ENCODE measurements at places on chromosomes 2 and 18.

DNA sequence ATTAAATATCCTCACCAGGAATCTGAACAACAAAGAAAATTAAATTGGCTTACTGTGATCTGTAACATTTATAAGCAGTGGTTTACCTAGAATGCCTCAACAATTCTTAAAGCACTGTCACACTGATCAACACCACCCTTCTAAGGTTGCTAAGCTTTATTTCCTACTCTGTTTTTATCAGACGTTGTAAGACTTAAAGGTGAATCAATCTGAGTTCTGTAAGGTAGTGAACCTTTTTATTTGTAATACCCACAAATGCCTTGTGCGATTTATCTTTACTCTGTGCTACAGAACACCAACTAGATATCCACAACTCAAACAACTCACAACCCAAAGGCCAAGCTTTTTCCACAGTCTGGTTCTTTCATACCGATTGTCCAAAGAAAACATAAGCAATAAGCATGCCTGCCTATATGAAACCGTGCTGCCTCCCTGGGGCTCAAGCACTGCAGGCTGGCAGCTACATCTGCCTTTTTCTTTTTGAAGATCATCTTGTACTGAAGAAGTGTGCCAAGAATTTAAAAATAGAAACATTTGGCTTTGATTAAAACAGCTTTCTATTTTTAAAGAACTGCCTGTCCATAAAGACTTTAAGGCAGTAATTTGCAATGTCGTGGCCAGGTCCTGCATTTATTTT is 490.7 kb downstream of the NUP35 start:
- DNase-seq = no peak

DNA sequence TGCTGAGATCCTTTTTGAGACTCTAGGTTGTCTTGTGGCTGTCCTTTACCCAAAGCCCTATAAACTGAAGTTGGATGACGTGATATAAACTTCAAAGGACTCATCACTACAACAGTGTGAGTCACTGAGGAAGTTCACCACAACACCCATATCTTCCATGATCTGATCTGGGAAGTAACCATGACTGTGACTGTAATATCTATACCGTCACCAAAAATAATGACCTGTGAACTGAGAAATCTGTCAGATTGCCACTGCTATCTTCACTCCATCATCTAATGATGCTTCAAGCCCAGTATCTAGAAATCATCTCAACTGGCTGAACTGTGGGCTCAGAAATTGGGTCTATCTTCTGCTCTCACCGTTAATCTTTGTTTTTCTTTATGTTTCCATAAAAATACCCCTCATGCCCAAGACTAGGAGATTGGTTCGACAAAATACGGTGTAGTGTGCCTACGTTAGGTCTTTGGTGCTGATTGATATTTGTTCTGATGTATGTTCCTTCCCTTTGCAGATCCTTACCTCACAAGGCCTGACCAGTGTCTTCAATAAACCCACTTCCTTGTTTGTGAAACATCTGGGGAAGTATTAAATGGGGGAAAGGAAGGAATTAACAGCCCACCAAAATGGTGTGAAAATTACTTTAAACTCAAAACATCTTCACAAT is 78.2 kb downstream of the MYL12B start:
- DNase-seq = no peak

- no peak for DNase-seq
Observed at GRCh38 chr2:101124643-101125366, 26.4 kb downstream of the TBC1D8 start.

DNA sequence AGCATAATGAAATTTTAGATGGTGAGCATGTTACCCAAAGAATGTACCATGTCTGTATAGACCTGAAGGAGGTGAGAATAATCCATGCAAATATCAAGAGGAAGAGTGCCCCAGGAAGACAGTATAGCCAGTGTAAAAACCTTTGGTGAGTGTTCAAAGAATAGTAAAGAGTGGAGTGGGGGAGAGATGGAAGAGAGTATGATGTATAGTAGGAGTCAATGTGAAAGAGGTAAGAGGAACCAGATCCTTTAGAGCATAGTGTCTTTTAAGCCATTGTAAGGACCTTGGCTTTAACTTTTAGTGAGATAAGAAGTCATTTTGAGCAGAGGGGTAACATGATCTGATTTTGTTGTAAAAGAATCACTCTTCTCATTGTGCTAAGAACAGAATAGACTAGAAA is 1052.3 kb upstream of the ZEB2 start:
- DNase-seq = no peak

DNA sequence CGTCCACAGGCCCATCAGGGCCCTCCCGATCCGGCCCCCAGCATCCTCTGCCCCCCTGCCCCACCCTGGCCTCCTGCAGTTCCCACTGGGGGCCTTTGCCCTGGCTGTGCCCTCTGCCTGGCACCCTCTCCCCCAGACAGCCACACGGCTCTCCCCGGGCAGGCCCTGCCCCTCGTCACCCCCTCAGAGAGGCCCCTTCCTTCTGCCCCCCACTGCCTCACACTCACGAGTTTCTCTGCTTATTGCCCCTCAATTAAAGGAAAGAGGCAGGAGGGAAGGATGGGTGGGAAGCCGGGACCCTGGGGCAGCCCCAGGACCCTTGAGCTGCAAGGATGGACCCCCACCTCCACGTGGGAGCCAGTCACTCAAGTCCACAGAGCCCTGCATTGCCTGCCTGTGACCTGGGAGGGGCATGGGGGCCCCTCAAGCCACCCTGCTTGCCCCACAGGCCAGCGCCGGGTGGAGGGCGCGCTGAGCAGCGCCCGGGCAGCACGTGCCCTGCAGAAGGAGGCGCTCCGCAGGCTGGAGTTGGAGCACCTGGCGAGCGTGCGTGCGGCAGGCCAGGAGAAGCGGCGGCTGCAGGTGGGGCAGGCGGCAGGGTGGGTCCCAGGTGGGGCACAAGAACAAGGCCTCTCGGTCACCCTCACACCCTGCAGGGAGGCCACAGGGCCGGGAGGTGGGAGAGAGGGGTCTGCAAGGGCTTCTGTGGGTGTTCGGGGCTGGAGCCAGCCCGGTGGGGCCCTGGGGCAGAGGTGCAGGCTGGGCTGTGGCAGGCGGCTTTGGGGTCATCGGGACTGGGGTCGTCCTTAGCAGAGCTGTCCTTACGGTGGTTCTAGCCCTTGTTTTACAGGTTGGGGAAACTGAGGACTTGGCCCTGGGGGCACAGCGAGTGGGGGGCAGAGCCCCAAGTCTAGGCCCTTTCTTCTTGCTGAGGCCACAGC is 30.5 kb upstream of the SNED1 start:
- DNase-seq = no peak

DNA sequence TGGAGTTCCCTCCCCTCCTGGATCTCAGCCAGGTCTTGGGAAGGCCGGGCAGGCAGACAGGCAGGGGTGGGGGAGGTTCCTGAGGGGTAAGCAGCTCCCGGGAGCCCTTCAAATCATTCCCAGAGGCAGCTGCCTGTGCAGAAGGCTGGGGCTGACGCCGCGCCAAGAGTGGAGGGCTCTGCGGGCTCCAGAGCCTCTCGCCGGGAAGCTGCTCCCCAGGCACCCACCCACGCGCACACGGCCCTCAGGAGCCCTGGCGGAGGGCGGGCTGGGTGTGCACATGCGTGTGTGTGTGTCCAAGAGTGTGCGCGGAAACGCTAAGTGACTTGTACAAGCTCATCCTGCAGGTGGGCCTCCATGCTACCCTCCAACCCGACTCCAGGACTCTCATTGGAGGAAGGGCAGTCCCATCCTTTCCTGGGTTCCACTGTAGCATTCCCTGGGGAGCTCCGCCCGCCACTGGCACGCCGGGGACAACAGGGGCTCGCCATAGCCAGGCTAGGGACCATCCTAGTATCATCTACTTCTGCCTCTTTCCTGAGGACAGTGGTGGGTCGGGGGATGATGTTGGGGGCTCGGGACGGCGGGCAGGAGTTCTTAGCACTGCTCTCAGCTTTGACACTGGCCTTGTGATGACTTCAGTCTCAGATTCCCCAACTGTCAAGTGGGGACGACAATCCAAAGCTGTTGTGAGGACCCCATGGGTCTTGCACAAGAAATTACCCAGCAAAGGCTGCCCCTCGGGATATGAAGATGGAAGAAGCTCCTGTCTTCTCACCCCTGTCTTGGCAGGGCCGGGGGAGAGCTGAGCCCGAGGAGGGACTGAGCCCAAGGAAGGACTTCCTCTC is 50.3 kb downstream of the INHBB start:
- DNase-seq = peak; percentile 3

- no peak for DNase-seq
Observed at GRCh38 chr2:68776124-68776523, 41.5 kb downstream of the ARHGAP25 start.

GRCh38 chr18:39872651-39873050 is 2082.4 kb upstream of the PIK3C3 start:
- DNase-seq = no peak

Data from activated T-cell treated with anti-CD3 and anti-CD28 coated beads, Interleukin-2, amount 50 U/mL, for 1 hour (primary cell).